Substantia nigra (tissue), 51 donors: ENCODE measurements at places on chromosomes 7 and 10.

DNA sequence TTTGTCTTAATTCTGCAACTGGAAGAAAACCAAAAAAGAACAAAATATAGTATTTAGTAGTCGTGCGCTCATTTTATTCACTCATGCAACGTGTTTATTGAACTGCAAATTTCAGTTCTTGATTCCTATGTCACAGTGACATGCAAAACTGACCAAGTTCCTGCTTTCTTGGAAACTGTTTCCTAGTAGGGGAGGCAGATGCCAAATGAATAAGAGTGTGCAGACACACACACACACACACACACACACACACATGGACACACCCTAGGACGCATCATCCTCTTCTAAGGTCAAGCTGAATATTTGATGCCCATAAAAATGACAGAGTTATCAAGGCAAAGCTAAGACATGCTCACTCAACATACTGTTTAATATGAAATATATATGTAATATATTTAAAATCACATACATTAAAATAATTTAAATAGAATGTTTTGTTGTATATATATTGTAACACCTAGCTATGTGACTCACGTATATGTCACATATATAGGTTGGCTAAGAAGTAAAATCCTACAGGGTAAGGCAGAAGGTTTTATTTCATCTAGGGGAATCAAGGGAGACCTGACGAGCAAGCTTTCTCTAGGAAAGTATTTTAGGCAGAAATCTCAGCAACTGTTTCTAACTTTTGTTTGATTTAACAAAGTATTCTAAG lies 79.6 kb downstream of the SVIL start:
- no peak for DNase-seq

GRCh38 chr7:22723637-22724036 lies 3.4 kb upstream of the IL6 start:
- no peak for DNase-seq

- no peak for DNase-seq
These were observed 7.1 kb upstream of the AQP1 start for GRCh38 chr7:30904561-30904960.

DNA sequence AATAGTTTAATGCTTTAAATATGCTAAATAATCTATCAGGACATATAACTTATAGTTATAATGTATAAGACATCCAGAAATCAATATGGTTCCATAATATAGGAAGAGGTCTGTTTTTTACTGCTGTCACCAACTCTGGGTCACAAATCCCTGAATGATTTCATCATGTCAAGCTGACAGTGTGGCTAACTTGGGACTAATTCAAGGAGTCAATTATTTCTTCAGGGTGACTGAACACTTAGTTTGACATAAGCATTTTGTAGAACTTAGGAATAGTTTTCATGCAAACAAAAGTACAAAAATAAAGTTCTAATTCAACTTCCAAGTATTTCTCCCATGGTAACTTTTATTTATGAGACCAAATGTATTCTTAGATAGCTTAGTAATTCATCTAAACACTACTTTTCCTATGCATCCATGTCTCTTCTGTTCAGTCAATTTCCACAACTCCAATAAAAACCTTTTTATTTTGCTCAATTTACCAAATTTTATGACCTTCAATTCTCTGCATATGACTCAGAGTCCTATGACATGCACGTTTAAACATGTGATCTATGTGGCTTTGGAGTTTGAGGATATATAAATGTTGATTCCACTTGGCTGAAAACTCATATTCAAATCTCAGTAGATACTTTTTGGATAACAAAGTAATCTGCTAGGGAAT lies 40.3 kb upstream of the GNAT3 start:
- no peak for DNase-seq

DNA sequence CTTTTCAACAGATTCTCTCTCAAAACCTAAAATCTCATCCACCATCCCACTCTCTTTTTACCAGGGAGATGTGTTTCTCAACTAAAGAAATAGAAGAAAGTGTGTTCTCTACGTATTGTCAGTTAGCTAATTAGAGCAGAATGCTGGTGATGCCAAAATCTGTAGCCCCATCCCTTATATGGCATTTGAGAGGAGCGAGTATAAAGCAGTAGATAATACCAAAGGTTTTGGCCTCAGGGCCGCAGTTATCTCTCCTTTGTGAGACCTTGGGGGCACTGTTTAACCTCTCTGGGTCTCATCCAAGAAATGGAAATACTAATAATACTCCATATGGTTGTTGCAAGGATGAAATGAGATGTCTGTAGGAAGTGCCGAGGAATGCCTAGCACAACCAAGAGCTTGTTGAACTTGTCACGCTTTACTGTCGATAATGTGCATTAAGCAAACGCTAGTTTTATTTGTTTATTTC lies 456 bp upstream of the DLD start:
- no peak for DNase-seq

GRCh38 chr10:71659111-71659634 lies 60.4 kb downstream of the C10orf105 start:
- no peak for DNase-seq

- no peak for DNase-seq
These were observed 32.0 kb downstream of the WAC start for GRCh38 chr10:28564905-28565304.
